ENCODE measurements at places on chromosomes 3 and 15.

DNA sequence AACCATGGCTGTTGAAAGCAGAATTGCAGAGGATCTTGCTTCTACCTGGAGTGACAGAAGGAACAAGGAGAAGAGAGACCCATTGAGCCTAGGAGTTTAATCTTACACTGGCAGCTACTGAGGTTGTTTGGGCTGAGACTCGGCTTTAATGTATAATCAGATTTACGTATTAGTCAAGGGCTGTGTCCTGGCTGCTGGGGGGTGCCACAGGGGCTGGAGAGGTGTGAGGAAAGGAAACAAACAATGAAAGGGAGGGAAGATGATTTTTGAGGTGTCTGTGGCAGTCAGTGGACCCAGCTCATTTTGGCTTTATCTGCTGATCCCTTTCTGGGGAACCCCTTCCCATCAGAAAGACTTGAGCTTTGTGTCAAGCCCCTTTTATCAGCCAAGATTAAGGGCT, 95.7 kb downstream of the PRICKLE2 start:
- no peak for DNase-seq

GRCh38 chr3:30292192-30292893, 314.1 kb upstream of the TGFBR2 start:
- no peak for DNase-seq

- no peak for DNase-seq
These were observed 76.1 kb downstream of the ISG20 start for GRCh38 chr15:88714782-88715372.

DNA sequence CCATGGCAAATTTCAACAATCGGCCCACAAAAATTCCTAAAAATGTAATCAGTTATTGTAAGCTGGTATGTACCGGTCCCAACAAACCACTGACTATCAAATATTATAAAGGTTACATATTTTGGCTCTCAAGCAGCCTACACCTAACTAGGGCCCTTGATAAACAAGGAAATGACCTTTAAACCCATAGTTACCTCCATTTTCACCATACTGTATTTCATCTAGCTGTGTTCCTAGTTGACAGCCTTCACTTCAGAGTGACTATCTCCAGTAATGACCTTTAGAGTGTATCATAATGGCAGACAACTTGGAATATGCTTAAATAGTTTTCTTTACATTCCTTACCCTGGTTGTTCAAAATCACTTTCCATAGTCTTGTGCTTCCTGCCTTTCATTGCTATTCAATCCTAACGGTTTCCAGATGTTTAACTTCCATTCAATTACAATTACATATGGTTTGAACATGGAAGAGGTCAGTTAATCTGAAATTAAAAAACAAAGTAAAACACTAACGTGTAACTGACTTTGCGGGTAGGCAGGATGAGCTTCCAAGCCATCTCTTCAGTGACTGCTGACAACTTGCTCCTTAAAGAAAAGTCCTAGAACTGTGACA, 111.9 kb upstream of the TSC22D2 start:
- DNase-seq: no peak

GRCh38 chr15:84582583-84583157, 18.1 kb upstream of the ZSCAN2 start:
- DNase-seq: no peak

DNA sequence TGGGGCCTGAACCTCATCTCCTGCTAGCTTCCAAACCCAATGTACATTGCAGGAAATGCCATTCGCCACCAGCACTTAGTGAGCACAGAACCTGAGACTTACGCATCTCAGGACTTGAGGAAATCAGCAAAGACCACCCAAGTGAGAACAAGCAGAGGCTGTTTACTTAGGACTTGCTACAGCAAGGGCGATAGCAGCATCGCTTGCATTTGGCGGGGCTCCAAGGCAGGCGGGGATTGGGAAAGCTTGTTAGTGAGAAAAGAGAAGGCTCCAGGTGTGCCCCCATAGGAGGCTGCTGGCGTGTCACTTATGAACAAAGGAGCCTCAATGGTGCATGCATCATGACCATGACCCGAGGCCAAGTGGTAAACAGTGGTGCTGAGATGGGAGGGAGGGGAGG, 19.7 kb downstream of the SLC6A20 start:
- no peak for DNase-seq

GRCh38 chr3:4597208-4597985, 104.2 kb downstream of the ITPR1 start:
- no peak for DNase-seq

- no peak for DNase-seq
These were observed 112.1 kb downstream of the TNIK start for GRCh38 chr3:171348121-171348520.

- peak; percentile 47 for DNase-seq
These were observed 476 bp downstream of the IP6K2 start for GRCh38 chr3:48716508-48716981.

DNA sequence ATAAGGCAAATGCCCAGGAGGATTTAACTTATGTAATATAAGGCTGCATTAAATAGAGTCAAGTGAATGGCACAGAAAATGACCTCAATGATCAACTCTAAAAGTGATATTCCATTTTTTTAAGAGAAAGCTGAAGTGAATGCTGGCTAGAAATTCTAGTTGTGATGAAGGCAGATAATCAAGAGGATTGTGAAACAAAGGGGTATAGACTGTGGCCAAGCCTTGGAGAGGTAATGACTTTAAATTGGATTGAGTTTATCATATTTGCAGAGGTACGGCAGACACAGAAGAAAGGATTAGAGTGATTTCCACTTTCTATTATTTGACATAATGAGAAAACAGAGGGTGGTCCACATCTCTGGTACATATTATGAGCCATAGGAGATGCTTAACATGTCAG, 269.2 kb downstream of the MECOM start:
- no peak for DNase-seq

GRCh38 chr3:97882975-97883598, 61.3 kb downstream of the CRYBG3 start:
- peak; percentile 44 for DNase-seq

DNA sequence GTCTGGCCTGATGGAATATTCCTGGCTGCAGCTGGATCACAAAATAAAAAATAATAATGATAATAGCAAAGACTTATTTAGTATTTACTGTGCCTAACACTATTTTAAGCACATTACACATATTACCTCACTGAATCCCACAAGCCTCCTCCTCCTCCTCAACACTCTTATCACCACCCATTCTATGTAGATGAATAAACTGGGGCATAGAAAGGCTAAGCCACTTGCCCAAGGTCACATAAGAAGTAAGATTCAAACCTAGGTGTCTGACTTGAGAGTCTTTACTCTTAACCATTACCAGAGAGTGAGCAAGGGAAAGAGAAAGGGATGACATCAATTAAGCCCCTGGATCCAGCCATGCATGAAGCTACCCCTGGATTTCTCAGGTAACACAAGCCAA, 493.1 kb downstream of the SHQ1 start:
- no peak for DNase-seq

DNA sequence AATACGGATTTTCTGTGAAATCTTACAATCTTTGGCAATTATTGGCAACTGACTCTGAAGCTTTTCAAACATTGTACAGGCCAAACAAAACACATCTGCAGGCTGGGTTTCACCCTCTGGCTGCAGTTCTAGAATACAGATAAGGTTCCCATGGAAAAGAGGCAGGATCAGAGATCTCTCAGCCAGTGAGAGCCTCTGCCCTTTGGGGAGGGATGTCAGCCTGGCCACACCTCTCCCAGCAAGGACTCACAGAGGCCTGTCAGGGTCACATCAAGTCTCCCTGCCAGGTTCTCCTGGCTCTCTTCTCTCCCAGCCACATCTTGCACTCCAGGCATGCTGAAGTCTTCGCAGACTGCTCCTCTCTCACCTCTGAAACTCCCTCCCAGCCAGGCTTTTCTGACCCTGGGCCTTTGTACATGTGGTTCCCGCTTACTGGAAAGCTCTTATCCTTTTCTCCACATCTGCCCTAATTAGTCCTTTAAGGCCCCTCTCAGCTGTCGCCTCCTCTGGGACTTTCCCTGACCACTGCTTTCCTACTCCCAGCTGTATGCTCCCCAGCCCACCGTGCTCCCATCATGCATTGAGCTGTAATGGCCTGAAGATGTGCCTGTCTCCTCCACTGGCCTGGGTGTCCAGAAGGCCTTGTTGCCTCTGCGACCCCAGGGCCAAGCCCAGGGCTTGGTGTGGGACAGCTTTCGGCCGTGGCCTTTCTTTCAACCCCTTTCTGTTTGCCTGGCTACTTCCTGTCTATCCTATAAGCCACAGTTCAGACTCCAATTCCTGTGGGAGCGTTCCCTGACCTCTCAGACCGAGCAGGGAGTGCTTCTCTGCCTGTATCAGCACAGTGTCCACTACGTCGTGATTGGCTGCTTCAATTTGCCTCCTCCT, 4.3 kb downstream of the RBP1 start:
- no peak for DNase-seq

GRCh38 chr3:172241405-172241804, 202.0 kb downstream of the FNDC3B start:
- no peak for DNase-seq

DNA sequence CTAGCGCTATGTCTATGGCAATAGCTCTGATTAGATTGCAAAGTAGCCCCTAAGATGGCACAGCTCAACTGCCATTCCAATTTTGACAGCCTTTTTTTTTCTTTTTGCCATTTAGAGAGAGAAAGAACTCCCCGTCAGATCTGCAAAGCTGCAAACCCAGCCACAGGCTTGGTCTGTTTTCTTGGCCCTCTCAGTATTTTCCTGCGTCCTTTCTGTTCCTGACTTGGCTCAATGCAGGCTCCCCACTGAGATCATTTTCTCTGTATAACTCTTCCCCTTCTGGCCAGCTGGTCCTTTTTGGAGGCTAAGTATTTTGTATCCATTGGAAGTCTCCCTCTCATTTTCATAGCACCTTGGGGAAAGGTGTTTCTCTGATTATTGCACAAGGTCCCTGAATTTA, 386.7 kb downstream of the UNC13C start:
- DNase-seq: no peak

DNA sequence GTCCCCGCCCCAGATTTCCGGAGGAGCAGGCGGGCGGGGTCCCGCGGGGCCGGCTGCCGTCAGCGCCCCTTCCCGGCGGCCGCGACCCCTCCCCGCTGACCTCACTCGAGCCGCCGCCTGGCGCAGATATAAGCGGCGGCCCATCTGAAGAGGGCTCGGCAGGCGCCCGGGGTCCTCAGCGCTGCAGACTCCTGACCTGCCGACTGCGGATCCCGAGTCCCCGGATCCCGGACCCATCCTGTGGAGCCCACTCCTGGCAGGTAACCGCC, at the start of gene TRH:
TSS of gene TRH (plus strand) at position 157 of the 269 bp plus-strand sequence. CDS start 1,097 bp downstream, outside the sequence.
- no peak for DNase-seq

GRCh38 chr3:60169755-60170154, 1081.5 kb downstream of the FHIT start:
- peak; percentile 16 for DNase-seq

DNA sequence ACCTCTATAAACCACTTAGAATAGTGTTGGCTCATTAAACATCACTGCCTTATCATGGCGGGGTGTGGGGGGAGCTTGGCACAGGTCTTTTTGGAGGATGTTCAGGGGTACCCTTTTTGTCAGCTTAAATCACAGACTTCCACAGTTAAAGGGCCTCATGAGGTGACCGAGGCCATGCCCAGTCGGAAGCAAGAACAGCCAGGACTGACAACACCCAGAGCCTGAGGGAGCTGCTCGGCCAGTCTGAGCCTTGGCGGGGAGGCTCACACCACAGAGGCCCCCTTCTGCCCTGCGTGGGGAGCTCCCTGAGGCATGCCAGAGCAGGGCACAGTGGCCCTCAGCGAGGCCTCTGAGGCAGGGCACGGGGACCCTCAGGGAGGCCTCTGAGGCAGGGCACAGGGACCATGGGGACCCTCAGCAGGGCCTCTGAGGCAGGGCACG, 49.5 kb downstream of the UMPS start:
- DNase-seq: no peak

GRCh38 chr3:58296269-58296668, 9.8 kb upstream of the RPP14 start:
- DNase-seq: no peak

DNA sequence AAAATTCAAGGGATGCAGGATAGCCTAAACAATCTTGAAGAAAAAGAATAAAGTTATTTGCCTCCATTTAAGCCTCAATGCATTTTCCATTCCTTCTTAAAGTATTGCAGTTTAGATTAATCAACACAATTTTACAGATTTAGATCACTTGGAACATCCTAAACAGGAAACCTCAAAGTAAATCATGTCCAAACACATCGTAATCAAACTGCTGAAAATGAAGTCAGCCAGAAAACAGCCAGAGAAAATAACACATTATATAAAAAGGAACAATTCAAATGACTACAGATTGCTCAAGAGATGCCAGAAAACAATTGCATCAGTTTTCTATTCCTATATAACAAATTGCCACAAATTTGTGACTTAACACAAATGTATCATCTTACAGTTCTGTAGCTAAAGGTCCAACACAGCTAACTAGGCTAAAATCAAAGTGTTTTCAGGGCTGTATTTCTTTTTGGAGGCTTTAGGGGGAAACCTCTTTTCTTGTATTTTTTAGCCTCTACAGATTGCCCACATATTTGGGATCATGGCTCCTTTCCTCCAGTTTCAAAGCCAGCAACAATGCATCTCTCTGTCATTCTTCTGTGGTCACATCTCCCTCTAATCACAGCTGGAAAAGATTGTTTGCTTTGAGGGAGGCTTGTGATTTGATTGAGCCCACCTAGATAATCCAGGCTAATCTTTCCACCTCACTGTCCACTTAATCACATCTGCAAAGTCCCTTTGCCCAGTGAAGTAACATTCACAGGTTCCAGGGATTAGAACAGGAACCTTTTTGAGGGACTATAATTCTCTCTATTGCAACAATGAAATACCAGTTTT, 543.3 kb upstream of the UBE2E2 start:
- no peak for DNase-seq

- peak; percentile 19 for DNase-seq
These were observed at the start of gene WDR72 for GRCh38 chr15:53759411-53759931. TSS of gene WDR72 (minus strand) at chr15:53759663. CDS start at chr15:53733149, 26,514 bp downstream.

GRCh38 chr3:185342459-185343174, 20.3 kb upstream of the MAP3K13 start:
- DNase-seq: no peak

GRCh38 chr15:41025393-41025792, 72.1 kb downstream of the CHAC1 start:
- DNase-seq: no peak

DNA sequence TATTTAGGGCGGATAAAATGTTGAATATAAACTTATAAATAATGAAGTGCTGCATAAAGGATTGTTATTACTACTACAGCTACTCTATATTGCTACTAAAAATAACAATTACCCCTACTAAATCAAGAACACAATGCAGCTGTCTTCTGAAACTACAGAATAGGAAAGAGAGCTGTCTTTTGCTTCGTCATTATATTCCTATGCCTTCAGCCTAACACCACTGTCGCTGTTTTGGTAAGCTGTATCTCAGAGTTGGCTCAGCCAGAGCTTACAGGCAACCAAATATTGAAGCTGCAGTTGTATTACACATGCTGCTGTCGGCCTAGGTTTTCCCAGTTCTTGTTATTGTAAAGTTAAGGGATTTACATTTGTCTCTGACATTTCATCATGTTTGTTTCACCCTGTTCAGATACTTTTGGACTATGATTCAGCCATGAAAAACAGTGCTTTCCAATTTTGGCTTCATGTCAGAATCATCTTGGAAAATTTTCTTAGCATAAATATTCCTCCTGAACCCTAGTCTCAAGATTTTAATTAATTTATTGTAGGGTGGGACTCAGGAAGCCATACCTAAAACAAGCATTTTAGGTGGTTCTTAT, 31.3 kb upstream of the LPP start:
- DNase-seq: no peak

- DNase-seq: no peak
These were observed 125.0 kb upstream of the SMAD3 start for GRCh38 chr15:66940368-66940767.

Measured in hematopoietic multipotent progenitor cell (in vitro differentiated cells).